ENCODE measurements at places on chromosomes 2 and 18. TPM values are rescaled to one million over a fixed set of nuclear protein-coding genes. Genes with fewer than 3 reads are reported as not detected.

CEBPZOS gene
- 30.8 TPM for total RNA-seq

DNA sequence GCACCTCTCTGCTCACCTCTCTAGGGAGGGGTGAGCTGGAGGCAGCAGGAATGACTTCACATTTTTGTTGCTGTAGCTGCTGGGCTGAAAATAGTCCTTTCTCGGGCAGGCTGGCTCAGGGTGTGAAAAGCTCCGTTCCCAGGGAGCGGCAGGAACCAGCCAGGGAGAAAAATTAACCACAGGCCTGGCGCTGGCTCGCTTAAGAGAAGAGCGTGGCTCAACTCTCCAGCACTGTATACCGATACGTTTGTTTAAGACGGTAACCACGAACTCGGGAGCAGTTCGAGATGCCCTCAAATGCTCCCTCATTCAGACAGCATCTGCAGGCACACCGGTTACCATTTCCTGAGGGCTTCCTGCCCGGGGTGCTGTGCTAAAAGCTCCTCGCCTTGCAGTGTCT, 129.6 kb downstream of the CELF4 start:
- no peaks in the 10 kb centered on the region for H3K27me3 ChIP-seq
- no peaks in the 10 kb centered on the region for H3K4me1 ChIP-seq
- no peak overlapping the region for H3K4me3 ChIP-seq
- no peak overlapping the region for H3K27ac ChIP-seq
- no peak for DNase-seq
- H3K36me3 ChIP-seq, result no peaks in the 10 kb centered on the region

- no peaks in the 10 kb centered on the region for H3K27me3 ChIP-seq
- DNase-seq, result peak; percentile 33
- H3K27ac ChIP-seq, result peak overlapping the region; percentile 75
- peaks cover 27% of the 10 kb centered on the region for H3K4me1 ChIP-seq
- H3K4me3 ChIP-seq, result peak overlapping the region; percentile 82
Measured at GRCh38 chr2:84971510-84972206, 697 bp downstream of the KCMF1 start.

ALK gene
- 0.87 TPM for total RNA-seq

SH3RF3 gene
- total RNA-seq, result 11.7 TPM

GRCh38 chr2:145771525-145771924, 1251.6 kb upstream of the ZEB2 start:
- H3K27me3 ChIP-seq, result no peaks in the 10 kb centered on the region
- no peaks in the 10 kb centered on the region for H3K36me3 ChIP-seq
- DNase-seq, result no peak
- H3K4me3 ChIP-seq, result no peak overlapping the region
- H3K27ac ChIP-seq, result no peak overlapping the region

- no peaks in the 10 kb centered on the region for H3K36me3 ChIP-seq
- no peak overlapping the region for H3K27ac ChIP-seq
- no peaks in the 10 kb centered on the region for H3K4me1 ChIP-seq
- peaks cover 87% of the 10 kb centered on the region for H3K27me3 ChIP-seq
- no peak for DNase-seq
Measured at GRCh38 chr2:217951521-217952247, 51.1 kb downstream of the TNS1 start.

DNA sequence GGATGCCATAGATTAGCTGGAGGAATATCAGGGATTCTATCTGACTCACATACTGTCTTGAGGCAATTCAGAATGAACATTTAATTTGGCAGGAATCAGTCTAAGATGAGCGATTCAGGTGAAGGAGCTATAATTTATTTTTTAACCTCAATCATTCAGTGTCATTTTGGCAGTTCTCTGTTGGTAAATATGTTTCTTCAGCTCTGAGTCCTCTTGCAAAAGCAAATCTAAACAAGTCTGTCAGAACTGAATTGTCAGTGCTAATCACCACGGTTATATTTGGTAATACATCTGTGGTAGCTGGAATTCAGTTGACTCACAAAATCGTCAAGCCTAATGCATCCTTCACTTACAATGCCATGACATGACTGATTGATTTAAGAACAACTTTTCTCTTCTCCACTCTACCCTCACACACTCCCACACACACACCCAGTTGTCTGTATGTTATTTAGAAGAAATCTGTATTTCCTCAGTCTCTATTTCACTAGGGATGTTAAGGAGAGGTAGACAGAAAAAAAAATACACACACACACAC, 516.6 kb upstream of the NXPH2 start:
- H3K4me1 ChIP-seq, result no peaks in the 10 kb centered on the region
- H3K27me3 ChIP-seq, result no peaks in the 10 kb centered on the region
- no peaks in the 10 kb centered on the region for H3K36me3 ChIP-seq
- H3K27ac ChIP-seq, result no peak overlapping the region
- DNase-seq, result peak; percentile 33

FTCDNL1 gene
- 0.52 TPM for total RNA-seq

TFCP2L1 gene
- total RNA-seq, result 3.5 TPM

MLPH gene
- 201 TPM for total RNA-seq

GRCh38 chr2:217856159-217856558, 146.6 kb downstream of the TNS1 start:
- H3K27ac ChIP-seq, result no peak overlapping the region
- peaks cover 9% of the 10 kb centered on the region for H3K4me1 ChIP-seq
- H3K36me3 ChIP-seq, result no peaks in the 10 kb centered on the region
- DNase-seq, result no peak
- H3K4me3 ChIP-seq, result no peak overlapping the region

GRCh38 chr2:220143336-220143735, 515.9 kb downstream of the SLC4A3 start:
- no peaks in the 10 kb centered on the region for H3K36me3 ChIP-seq
- H3K27ac ChIP-seq, result no peak overlapping the region
- no peaks in the 10 kb centered on the region for H3K27me3 ChIP-seq
- DNase-seq, result peak; percentile 82
- peaks cover 14% of the 10 kb centered on the region for H3K4me1 ChIP-seq
- no peak overlapping the region for H3K4me3 ChIP-seq

- peaks cover 11% of the 10 kb centered on the region for H3K4me1 ChIP-seq
- no peak overlapping the region for H3K4me3 ChIP-seq
Measured at GRCh38 chr2:232142049-232142448, 180.5 kb downstream of the DIS3L2 start.

DNA sequence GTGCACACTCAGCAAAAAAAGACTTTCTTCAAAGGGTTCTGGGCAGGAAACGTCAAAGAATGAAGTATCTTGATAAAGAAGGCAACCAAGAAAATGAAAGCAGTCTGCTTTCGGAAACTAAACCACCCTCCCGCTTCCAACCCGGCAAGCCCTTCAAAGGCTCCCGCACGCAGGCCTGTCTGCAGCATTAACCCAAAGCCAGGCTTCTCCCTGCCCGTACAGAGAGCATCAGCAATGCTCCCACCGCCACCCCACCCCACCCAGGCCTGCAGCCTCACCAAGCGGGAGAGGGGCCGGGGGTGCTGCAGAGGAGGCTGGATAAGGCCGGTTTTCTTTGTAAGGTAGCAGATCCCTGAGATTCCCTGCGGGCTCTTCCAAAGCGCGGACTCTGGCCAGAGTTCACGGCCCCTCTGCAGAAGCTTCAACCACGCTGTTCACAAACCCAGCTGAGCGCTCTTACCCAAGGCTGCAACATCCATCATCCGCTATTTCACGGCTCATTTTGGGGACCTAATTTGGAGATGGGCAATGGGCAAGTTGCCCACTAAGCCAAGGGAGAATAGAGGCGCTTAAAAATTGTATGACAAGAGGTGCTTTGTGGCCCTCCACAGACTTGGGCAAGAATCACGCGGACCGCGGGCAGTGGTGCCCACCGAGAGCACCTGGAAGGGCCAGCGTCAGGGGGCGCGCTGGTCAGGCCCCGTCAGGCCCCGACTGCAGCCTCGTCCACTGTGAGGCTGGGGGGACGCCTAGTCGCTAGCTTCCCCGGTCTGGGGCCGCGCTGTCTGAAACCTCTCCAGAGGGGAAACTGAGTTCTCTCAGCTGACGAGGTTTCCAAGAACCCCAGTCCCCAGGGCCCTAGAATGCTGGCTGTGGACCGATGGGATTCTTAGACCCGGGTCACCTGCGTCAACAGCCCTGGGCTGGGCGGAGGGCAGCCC, 225.4 kb upstream of the ID2 start:
- H3K27ac ChIP-seq, result no peak overlapping the region
- no peaks in the 10 kb centered on the region for H3K36me3 ChIP-seq
- DNase-seq, result no peak
- H3K4me1 ChIP-seq, result no peaks in the 10 kb centered on the region
- no peak overlapping the region for H3K4me3 ChIP-seq

SLC30A3 gene
- total RNA-seq, result not detected

GRCh38 chr2:229980431-229981184, 58.3 kb downstream of the FBXO36 start:
- H3K27me3 ChIP-seq, result no peaks in the 10 kb centered on the region
- DNase-seq, result peak; percentile 23
- no peak overlapping the region for H3K27ac ChIP-seq
- H3K36me3 ChIP-seq, result no peaks in the 10 kb centered on the region
- H3K4me3 ChIP-seq, result no peak overlapping the region

RASGRP3 gene
- 0.52 TPM for total RNA-seq

- no peak overlapping the region for H3K27ac ChIP-seq
- peak; percentile 63 for DNase-seq
- no peaks in the 10 kb centered on the region for H3K4me1 ChIP-seq
- H3K27me3 ChIP-seq, result peaks cover 34% of the 10 kb centered on the region
- H3K36me3 ChIP-seq, result no peaks in the 10 kb centered on the region
- H3K4me3 ChIP-seq, result no peak overlapping the region
Measured at GRCh38 chr2:119028327-119029174, 86.6 kb downstream of the MARCO start.

COMMD1 gene
- 30.8 TPM for total RNA-seq

NCKAP5 gene
- 3.2 TPM for total RNA-seq

GAREM1 gene
- 0.86 TPM for total RNA-seq

SP140 gene
- 1.7 TPM for total RNA-seq

DNA sequence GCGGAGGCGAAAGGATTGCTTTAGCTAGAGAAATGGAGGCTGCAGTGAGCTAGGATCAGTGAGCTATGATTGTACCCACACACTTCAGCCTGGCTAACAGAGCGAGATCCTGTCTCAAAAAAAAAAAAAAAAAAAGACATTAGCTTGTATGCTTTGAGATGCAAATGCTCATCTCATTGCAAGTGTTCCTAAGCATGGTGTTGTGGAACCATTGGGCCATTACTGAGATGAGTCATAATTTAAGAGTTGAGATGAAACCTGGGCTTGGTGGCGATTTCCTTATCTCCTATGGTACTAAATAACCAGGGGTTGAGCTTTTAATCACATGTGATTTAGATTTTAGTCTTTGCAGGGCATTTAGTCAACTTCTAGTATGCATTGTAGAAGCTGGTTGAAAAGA, 2.2 kb downstream of the PLEKHA3 start:
- peaks cover 44% of the 10 kb centered on the region for H3K4me1 ChIP-seq
- H3K27me3 ChIP-seq, result no peaks in the 10 kb centered on the region
- peak overlapping the region; percentile 98 for H3K4me3 ChIP-seq
- peaks cover 7% of the 10 kb centered on the region for H3K36me3 ChIP-seq
- no peak overlapping the region for H3K27ac ChIP-seq

PLEK gene
- not detected for total RNA-seq

SLC11A1 gene
- 0.17 TPM for total RNA-seq

TMEM247 gene
- not detected for total RNA-seq

ALPI gene
- total RNA-seq, result not detected
